ENCODE measurements at places on chromosomes 7 and 10.

- DNase-seq: no peak
Measured at GRCh38 chr10:61335359-61335758, 117.8 kb downstream of the TMEM26 start.

DNA sequence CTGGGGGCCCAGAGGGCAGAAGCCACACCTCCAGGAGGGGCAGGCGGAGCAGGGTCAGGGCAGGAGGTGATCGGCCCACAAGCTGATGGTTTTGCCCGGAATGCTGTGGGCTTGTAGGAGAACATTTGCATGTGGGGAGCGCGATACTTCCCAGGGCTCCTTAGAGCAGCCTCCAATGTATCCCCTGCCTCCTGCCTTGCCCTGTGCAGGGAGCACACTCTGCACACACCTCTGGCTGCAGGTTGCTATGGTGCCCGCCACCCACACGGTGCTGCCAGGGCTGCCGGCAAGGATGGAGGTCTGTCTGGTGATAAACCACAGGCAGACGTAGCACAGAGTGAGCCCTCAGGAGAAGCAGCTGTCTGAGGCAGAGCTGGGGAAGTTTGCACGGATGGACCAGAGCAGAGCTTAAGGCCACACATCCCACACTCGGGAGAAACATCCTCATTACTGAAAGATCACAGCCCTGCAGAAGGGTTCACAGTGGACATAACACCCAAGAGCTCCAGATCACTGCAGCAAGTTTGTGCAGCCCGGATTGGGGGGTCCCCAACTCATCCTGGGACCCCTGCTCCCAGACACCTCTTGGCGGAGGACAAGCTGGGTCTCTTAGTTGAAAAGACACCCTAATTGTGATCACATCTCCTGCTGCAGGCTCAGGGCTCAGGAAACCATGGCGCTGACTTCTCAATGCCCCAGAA, 41.8 kb downstream of the VIPR2 start:
- no peak for DNase-seq

DNA sequence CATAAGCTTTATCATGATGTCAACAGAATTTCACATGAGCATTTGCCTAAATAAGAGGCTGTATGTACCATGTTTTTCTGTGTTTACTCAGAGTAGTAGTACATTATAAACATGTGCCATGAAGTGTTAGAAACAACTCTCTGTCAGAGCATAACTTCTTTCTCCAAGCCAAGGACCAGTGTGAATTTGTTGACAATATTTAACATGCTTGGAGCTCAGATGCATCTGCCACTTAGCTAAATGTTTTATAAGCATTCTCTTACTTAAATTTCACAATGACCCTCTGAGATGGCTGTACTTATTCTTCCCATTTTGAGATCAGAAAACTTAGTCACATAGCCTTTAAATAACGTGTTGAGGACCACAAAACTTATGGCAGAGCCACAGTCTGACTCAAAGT, 105.0 kb downstream of the SEMA3D start:
- DNase-seq: no peak

DNA sequence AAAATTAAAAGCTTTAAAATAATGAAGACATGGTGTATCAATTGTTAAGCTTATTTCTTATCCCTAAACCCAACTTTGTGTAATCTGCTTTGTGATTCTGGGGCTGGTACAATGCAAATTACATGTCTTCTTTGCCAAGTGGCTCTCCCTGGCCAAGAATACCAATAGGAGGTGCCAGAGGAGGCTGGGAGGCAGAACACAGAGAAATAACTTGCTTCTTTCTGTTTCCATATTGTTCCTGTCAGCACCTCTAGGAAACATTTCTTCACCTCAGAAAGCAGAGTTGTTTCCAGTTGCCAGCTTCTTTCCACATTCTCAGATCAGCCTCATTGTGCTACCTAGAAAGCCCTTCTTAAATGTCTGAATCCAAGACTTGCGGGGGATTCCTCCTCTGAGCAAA, 174.4 kb downstream of the MDFIC start:
- DNase-seq: no peak

DNA sequence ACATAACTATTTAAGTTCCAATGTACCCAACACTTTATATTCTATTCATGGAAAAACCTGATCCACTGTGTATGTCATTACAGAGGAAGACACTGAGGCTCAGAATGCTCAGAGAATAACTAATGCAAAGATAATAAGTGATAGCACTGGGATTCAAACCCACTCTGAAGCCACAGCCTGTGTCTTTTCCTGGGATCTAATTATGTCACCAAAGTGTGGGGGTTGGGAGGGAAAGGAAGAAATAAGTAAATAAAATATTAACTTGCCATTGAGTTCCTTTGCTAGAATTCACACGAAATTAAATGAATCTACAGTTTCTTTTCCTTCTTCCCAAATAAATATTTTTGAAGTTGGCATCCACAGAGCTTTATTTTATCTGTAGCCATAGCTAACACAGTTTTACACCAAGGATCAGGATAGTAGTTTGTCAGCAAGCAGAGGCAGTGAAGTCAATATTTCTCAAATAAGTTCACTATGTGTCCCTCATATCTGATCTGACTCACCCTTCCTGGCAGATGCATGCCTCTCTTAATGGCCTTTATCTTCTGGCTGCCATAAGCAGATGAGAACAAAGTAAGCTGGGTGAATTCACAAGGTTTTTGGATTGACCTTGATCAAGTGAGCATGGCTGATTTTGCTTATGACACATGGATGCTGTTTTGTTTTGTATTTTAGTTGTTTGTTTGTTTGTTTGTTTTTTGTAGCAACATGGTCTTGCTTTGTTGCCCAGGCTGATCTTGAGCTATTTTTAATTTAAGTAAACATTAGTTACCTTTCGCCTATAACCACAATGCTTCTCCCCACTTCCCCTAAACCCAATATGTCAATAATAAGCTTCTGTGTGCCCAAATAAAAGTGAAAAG, 6.3 kb downstream of the RAPGEF5 start:
- peak; percentile 56 for DNase-seq

DNA sequence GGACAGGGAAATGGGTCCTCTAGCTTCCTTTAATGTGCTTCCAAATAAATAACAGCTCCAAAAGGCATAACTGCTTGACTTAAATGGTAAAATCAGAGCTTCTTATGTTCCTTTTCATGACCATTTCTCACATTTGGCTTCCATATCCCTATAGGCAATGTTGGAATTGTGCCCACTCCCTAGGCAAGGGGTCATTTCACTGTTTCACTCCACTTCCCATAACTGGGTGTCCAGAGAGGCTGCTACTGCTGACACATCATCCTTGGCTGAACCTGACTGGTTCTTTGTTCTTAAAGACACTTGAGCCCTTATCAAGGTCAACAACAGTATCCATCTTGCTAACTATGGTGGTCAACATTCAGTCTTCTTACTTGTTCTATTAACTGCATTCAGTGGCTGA, 37.1 kb downstream of the PRTFDC1 start:
- no peak for DNase-seq

DNA sequence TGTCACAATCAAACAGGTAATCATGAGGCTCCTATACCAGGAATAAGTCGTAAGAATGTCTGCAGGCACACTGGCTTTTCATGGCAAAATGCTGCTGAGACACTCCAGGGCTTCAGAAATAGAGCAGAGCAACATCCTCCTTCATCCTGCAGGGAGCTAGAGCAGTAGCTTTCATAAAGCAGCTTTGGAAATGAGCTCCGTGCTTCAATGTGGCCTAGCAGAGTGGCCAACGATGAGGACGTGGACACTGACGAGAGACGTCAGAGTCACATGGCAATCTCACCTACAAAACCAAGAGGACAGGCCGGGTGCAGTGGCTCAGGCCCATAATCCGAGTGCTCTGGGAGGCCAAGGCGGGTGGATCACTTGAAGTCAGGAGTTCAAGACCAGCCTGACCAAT, 9.8 kb downstream of the COBL start:
- DNase-seq: no peak

DNA sequence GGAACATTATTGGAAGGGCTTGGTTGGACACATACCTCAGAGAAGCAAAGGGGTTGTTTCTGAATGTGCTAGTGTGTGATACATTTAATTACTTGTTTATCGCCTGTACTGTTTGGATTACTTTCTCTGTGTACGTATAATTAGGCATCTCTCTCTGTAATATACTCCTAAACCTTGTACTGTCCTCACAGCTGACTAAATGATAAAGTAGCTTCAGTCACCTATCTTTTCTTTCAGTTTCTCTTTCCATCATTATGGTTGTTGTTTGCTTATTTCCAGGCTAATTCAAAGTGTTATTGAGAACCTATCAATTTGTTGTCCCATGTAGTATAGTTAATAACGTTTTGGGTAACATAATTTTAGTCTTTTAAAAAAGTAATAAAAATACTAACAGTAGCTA, 34.0 kb downstream of the MXI1 start:
- DNase-seq: no peak

GRCh38 chr7:14839307-14839706, 63.2 kb downstream of the DGKB start:
- DNase-seq: no peak

- no peak for DNase-seq
Measured at GRCh38 chr10:4344492-4344994, 481.5 kb upstream of the AKR1E2 start.

DNA sequence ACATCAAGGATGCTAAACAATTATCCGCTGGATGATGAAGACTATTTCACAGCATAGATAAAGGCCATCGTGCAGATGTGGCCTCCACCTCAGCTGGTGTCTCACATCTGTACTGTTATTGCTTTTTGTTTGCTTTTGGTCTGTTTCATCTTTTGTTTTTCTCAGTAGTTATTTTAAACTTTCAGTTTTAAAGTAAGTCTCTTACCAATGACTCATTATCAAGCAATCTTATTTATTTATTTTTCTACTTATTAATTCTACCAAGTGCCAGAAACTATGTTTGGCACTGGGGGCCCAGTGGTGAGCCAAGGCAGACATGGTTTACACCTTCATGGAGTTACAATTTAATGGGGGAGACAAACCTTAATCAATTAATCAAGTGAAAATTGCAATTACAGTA, 250.9 kb upstream of the TMEM72 start:
- DNase-seq: no peak

DNA sequence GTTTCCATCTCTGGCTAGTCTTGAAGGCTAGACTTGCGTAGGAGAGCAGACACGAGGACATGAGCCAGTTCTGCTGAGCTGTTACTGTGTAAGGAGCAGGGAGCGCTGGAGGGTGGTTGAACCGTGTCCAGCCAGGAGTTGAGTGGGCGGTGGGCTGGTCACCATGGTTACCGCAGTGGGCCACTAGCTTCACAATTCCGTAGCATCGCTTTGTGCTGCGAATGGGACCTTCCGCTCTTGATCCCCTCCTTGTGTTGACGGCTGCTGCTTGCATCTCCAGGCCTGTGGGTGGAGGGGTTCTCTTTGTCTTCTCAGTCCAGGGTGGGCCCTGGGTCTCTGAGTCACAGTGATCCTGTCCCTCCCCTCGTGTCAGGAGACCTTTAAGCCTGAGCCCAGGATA, 49.4 kb upstream of the OCM start:
- DNase-seq: no peak

DNA sequence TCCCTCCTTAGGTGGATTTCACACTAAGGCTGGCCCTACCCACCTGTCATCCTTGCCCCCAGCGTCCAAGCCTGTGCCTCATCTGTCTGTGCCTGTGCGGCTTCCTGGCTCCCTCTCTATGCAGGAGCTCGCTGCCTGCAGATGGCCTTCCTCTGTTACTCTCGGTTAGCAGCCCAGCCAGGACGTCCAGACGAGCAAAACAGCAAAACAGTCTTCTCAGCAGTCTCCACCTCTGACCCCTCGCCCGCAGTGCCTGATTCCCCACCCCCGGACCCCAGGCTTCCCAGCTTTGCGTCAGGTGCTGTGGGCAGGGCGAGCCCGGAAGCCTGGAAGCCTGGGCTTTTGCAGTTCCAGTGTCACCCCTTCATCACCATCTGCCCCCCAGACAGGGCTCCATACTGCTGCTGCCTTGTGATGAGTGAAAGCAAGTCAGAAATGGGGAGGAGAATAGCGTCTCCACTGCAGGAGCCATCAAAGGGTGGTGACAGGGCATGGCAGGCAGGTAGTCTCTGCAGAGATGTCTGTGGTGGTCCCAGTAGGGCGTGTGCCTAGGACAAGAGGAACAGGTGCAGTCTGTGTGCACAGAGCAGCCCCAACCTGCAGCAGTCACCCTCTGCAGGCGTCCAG, 88.5 kb downstream of the ADCY1 start:
- DNase-seq: no peak

- no peak for DNase-seq
Measured at GRCh38 chr7:1567896-1568510, 1.8 kb downstream of the PSMG3 start.

GRCh38 chr7:135683609-135684008, 21.3 kb downstream of the STMP1 start:
- no peak for DNase-seq

- no peak for DNase-seq
Measured at GRCh38 chr7:166338-167060, 25.9 kb upstream of the FAM20C start.

- no peak for DNase-seq
Measured at GRCh38 chr7:36280840-36281812, 108.5 kb upstream of the ANLN start.

DNA sequence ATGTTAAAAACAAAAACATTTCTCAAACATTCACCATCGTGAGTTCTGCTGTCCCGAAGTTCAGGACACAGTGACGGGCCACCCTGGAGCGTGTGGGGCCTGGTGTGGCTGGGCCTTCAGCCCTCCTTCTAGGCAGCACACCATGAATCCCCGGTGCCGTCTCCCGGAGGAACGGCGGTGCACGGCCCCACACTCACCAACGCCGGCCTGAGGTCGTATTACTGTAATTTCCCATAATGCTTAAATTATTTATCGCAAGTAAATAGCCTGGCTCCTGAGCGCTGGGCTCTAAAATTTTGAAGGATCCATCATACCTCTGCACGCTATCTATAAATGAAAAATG, 1.4 kb downstream of the STK32C start:
- DNase-seq: no peak

DNA sequence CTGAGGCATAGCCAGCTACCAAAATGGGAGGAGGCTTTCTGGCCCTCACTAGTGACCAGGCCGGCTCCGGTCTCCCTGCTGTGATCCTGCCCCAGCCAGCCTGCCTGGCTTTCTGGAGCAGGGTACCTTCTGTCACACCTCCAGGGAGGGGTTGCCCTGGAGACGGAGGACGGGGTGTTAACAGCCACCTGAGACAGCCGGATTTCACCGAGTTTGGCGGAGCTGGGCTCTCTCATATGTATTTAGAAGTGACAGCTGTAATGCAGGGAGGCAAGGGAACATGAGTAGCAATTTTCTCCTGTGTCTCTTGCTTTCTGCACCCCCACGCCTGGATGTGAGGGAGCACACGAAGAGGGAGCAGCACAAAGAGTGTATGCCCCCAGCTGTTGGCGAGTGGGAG, 473.3 kb downstream of the PLXNA4 start:
- no peak for DNase-seq

- no peak for DNase-seq
Measured at GRCh38 chr7:144403649-144404061, at the start of gene NOBOX. Gene NOBOX, minus strand, starts transcription at chr7:144403693.

DNA sequence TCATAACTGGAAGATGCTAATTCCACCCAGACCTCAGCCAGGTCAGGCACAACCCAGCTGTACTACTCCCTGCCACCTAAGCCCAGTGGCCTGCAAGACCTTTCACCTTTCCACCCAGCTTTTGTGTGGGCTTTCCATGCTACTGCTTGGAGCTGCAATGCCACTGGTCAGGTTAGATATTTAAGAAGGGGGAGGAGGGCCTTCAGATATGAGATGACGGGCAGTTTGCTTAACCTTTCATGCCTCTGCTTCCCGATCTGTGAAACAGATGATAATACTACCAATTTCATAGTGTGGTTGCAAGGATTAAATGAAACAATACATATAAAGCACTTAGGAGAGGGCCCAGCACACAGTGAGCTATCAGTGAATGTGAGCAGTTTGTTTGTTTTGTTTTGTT, 20.9 kb downstream of the STOX1 start:
- DNase-seq: no peak

GRCh38 chr7:42100156-42100508, 136.9 kb downstream of the GLI3 start:
- no peak for DNase-seq

GRCh38 chr7:32161708-32162107, 91.5 kb upstream of the PDE1C start:
- no peak for DNase-seq

Measured in HuH-7 (cell line).